ENCODE measurements at places on chromosomes 3 and 15.

DNA sequence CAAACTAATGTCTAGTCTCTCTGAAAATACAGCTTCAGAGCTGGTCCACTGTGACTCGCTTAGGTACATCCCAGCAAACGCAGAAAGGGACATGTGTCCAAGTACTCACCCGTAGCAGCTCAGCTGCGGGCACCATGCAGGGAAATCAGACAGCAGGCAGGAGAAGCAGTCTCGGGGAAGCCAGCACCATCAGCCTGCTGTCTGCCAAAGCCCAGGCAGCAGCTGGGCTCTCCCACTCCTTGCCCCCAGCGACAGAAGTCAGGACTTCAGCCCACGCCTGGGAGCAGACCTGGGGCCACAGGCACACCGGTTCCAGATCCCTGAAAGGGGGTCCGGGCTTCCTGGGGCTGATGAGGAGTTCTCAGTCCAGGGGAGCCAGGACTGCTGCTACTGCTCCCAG, 34.9 kb downstream of the SEMA5B start:
- peak; percentile 43 for DNase-seq

GRCh38 chr3:40055361-40055760, 246.0 kb downstream of the MYRIP start:
- no peak for DNase-seq

- DNase-seq, result no peak
Observed at GRCh38 chr3:129536374-129536667, 6.7 kb upstream of the H1-8 start.

GRCh38 chr3:96294143-96294542, 520.3 kb upstream of the EPHA6 start:
- DNase-seq, result no peak

DNA sequence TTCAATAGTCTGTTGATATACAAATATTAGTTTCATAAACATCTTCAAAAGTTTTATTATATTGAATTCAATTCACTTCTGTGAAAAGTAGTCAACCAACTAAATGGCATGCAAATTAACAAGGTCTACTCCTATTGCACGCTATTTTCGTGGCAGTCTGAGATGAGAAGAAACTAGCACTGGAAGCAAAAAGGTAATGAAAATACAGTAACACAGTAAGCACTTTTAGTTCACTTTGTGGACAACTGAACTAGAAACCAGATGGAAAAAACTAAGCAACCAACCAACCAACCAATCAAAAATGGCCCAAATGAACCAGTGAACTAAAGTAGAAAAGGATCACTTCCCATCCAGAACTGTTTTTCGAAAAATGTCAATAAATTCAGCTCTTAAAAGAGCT, 55.7 kb upstream of the ACTC1 start:
- DNase-seq, result no peak

GRCh38 chr3:123339302-123339701, 109.6 kb downstream of the ADCY5 start:
- DNase-seq, result no peak

DNA sequence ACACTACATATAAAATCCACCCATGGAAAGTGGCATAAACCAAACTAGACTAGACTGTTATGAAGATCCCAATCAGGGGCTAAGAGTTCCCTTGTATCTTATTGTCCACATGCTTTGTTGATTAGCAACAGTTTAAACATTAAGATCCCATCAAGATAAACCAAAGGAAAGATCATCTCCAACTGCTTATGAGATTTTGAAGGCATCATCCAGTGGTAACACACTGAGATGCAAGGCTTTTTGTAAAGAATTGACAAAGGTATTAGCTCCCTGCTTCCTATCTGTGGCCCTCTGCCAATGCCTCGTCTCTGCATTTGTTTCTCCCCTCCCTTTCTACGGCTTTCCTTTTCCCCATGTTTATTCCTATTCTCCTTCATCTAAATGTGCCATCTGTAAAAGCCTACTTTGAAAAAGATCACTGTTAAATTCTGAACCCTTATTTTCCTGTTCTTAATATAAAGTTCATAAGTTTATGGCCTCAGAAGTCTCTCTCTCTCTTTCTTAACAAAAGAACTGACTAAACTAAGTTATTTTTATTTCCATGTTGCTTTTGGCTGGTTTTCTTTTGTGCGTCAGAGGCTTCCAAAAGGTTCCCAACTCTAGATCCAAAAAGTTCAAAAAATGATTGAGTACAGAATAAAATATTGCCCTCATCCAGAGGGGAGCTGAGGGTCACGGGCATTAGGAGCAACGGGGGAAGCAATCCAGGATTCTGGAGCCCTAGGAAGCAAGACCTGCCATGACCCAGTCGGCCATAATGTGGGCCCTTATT, 5.5 kb downstream of the PLD1 start:
- no peak for DNase-seq

DNA sequence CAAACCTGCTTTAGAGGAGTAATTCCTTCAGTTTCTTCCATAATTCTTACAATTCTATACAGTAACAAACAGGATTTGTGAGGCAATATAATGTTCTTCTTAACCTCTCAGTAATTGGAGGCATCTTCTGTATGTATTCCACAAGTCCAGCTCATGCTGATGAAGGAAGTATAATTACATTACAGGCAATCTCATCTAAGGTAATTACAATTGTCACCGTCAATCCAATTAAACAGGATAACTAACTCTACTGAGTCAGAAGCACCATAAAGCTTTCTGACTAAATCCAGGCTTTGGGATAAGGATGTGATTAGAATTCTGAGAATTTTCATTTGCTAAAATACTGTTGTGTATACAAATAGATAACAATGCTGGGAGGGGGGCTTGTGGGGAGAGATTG, 115.2 kb upstream of the SEMA6D start:
- DNase-seq, result no peak

- DNase-seq, result no peak
Observed at GRCh38 chr15:52180196-52180835, 10.9 kb downstream of the GNB5 start.

DNA sequence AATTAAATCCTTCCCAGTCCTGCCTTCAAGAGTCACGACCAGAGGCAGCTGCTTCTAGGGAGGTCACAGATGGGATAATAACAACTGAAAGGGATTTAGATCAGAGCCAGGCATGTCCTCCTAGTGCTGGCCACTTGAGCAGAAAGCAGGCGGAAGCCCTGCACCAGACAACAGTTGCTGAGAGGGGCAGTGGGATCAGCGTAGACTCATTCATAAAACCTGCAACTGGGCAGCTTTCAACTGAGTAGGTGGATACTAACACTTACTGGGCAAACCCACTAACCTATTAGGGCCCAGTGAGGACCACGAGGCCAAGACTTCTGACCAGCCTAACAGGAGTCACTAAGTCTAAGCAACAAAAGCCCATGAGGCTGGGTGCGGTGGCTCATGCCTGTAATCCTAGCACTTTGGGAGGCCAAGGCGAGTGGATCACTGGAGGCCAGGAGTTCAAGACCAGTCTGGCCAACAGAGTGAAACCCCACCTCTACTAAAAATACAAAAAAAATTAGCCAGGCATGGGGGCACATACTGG, 67.0 kb downstream of the DAPK2 start:
- DNase-seq, result no peak

- no peak for DNase-seq
Observed at GRCh38 chr15:82656641-82657266, 9.6 kb upstream of the CPEB1 start.

- DNase-seq, result no peak
Observed at GRCh38 chr3:101533603-101533968, 20.6 kb upstream of the SENP7 start.

DNA sequence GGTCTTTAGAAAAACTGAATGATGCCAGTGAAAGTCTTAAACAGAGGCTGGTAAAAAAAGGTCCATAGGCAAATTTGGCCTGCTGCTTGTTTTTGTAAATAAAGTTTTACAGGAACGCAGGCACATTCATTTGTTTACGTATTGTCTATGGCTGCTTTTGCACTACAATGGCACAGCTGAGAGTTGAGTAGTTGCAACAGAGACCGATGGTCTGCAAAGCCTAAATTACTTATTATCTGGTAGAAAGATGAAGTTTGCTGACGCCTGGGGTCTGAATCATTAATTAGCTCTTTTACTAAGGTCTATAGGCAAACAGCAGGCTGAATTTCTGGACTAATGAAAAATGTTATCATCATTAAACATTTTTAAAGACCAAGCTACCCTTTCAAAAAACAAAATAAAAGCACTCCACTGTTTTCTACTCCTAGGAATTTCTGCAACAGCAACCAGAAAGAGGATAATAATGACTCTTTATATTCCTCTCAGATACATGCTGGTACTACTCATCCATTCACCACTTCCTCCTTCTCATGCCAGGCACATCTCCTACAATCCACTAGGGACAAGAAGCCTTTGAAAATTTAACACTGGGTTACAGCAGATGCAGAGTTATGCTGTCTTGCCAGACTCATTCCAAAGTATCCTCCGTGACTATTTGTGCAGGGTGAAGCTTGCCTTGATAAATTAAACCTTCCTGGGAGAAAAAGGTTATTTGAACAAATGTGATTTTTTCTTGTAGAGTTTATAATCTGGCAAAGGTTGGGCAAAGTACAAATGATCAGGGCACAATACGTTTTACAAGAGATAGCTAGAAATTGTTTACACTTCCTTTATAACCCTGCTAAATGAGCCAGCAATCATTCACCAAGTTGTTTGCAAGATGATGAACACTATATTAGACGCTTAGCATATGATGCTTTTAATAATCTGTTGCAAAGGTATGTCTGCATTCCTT, 6.0 kb downstream of the GATM start:
- DNase-seq, result no peak

- no peak for DNase-seq
Observed at GRCh38 chr3:183590442-183590841, 34.9 kb upstream of the KLHL6 start.

GRCh38 chr15:77004189-77004588, 9.3 kb downstream of the PSTPIP1 start:
- DNase-seq, result no peak

GRCh38 chr3:64988188-64988587, 300.4 kb upstream of the ADAMTS9 start:
- no peak for DNase-seq

DNA sequence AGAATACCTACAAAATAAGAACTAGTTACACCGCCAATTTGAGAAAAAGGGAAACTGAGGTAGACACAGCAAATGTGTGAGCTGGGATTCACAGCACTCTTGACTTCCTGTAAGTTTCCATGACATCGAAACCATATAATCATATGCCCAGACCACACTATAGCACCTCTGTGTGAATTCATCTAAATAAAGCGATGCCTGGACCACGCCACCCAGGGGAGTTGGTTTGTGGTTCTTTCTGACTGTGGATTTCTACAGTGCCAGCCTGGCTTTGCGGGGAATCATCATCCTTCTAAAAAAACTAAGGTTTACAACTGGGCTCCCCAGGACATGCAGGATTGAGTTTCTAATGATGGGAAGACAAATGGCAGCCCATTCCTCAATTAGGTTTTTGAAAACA, 23.5 kb upstream of the CA12 start:
- no peak for DNase-seq

DNA sequence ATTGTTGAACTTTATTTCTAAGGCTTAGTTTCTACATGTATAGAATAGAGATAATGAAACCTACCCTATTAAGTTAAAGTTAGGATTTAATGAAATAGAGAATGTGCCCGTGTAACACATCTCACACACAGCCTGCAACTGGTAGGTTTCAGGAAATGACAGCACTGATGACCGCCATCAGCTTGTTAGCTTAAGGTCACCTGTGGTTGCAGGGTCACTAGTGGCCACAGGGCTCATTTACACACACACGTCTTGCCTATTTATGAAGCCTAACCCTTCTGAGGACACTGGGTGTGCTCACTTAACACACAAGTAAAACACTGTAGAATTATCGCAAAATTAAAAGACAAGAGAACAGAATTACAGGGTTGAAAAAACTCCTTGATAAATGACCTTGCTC, 20.1 kb downstream of the CHRM5 start:
- DNase-seq, result no peak

GRCh38 chr3:20511863-20512505, 326.0 kb upstream of the SGO1 start:
- peak; percentile 32 for DNase-seq

DNA sequence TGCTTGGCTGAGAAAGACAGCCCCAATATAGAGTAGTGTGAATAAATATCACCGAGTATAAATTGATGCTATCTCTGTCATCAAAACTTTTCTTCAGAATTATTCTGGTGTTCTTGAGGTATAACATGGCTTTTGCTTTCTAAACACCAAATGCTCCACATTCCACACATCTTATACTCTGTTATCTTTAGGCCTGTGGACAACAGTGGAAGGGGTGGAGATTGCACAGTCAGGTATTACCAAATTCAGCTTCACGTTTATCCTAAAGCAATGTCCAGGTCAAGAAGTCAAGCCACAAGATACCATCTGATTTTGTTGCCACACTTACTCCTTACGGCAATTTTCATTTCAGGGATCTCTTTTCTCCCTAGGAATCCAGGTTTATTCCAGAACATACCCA, 394.8 kb downstream of the SI start:
- DNase-seq, result no peak

DNA sequence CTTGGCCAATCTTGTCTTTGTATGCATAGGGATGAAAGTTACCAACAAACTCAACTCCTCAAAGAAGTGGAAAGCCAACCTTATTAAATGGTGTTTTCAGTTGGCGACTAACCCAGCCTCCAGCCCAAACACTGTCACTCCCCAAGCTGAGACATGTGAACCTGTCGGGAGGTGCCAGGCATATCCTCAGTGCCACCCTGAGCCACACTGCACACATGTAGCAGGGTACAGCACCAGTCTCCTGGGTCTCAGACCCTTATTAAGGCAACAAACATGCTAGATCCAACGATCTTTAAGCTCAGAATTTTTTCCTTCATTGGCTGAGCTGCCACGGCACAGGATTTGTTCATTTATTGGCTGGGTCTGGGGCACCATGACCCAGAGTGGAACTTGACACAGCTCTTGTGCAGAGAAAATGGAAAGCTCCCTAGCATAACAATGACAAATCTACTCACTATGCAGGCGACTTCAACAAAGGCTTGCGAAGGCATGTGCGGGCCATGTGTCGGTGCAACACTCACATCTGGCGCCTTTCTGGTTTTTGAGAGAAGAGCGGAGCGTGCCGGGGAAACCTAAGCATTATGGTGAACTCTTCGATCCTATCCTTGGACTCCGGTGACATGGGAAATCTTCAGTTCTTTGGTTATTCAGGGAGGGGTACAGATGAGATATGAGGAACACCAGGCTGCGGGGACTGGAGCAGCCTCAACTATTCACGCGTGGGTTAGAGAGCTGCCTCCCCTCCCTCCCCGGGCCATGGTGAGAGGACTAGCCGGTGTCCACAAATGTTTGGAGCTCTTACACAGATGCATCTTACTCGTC, 190.1 kb downstream of the FAM43A start:
- DNase-seq, result no peak

DNA sequence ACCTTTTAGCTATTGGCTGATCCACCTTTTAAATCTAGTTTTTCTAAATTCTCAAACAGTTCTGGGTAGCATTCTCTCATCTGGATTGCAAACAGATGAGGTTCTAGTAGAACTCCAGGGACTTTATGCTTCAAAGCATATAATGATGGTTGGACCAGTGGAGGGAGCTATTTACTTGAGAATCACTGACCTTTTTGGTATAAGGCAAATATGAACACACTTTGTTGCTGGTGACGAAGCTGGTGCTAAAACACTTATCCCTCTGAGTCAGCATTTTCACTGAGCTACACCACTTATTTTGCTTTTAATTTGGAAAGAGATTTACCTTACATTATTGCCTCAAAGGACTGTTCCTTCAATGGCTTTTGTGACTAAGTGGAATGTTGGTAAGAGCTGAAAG, 58.6 kb upstream of the SLITRK3 start:
- peak; percentile 40 for DNase-seq

GRCh38 chr3:168981396-168981795, 682.1 kb downstream of the MECOM start:
- no peak for DNase-seq

GRCh38 chr15:90553248-90553745, 23.6 kb downstream of the CRTC3 start:
- no peak for DNase-seq

GRCh38 chr3:196659901-196660351, 20.4 kb downstream of the NRROS start:
- DNase-seq, result no peak
